ENCODE measurements at places on chromosomes 2 and 18.

DNA sequence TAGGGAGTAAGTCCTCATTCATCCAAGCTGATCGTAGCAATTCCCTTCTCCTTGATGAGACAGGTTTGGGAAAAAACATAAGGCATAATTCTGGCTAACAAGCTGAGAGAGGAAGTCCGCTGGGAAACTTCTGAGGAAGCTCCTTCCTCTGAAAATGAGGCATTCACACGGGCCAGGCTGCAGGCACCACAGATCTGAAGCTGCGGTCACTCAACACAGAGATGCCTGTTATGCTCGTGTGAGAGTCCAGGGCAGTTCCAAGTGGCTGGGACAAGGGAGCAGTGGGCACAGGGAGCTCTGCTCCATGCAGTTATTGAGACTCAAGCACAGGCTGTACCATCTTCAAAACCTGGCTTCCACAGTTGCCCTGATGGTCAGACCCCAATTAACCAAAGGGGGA, 200.9 kb upstream of the ID2 start:
- no peak for DNase-seq

DNA sequence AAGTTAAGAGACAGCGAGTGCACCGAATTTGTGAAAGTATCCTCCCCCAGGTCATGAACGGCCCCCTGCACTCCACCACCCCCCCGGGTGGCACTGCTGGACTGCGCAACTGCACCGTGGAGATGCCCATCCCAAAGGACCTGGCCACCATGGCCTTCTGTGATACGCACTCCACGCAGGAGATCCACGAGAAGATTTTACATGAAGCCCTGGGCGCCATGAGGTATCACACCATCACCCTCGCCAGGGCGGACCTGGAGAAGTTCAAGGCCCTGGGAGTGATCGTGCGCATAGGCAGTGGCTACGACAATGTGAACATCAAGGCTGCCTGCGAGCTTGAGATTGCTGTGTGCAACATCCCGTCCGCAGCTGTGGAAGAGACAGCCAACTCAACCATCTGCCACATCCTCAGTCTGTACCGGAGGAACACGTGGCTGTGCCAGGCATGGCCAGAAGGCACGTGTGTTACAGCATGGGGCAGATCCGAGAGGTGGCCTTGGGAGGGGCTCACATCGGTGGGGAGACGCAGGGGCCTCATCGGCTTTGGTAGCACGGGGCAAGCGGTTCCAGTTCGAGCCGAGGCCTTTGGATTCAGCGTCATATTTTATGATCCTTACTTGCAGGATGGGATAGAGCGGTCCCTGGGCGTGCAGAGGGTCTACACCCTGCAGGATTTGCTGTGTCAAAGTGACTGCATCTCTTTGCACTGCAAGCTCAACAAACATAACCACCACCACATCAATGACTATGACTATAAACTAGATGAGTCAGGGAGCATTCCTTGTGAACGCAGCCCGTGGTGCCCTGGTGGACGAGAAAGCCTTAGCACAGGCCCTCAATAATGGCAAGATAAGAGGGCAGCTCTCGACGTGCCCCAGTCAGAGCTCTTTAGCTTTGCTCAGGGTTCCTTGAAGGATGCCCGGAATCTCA, 290.8 kb upstream of the MC4R start:
- peak; percentile 20 for DNase-seq

- DNase-seq: no peak
Observed at GRCh38 chr2:99624677-99625076, 134.9 kb upstream of the REV1 start.

DNA sequence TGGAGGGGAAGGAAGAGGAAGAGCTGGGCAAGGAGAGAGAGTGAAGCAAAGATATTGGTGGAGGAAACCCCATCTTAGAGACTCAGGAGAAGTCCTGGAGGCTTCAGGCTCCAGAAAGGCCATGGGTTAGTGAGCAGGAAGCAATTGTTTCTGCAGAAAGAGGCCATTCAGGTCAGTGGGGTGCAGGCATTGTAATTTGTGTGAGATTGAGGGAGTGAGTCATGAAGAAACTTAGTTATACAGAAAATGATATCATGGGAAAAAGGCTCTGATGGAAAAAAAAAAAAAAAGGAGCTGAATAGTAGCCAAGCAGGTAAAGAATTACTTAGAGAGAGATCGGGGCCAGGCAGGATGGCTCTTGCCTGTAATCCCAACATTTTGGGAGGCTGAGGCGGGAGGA, 4.0 kb downstream of the EMILIN2 start:
- no peak for DNase-seq

- DNase-seq: no peak
Observed at GRCh38 chr18:11495441-11495840, 114.0 kb upstream of the SLC35G4 start.

- DNase-seq: no peak
Observed at GRCh38 chr2:62941413-62941812, 109.2 kb upstream of the OTX1 start.

DNA sequence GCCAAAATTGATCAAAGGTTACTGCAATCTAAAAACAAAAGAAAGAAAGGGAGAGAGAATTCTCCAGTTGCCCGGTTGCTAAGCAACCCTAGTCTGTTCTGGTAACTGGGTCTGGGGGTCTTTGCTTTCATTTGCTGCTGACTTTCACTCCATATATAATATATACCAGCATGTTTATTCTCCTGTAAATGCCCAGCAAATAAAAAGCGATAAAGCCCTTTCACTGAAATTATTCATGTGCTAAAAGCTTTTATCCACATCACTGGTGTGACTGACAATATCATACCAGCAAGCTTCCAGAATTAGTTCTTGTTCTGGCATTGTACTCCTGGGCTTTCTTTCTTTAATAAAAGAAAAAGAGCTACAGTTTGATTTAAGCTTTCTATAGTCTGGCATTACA, 75.5 kb upstream of the ST8SIA3 start:
- DNase-seq: no peak

DNA sequence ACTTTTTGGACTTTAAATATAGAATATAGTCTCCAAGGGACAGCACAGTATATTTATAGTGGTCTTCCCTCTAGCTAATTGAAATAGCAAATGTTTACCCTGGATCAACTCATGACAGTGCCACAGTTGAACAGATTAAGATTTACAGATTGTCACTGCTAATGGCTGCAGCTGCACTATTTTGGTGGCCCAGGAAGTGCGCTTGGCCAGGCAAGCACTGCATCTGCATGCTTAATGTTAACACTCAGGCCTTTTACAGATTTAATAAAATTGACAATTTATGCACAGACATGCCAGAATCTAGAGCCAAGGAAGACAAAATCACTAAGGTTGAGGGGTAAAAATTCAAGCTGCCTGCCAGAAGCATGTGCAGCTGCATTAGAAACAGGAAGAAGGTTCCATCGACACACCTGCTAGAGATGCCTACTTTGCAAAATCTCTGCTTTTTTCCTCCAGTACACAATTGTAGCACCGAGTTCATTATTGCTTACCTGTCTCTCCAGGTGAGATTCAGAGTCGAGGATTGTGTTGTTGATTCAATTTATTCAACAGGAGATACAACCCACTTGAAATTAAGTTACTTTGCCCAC, 1042.3 kb upstream of the NRXN1 start:
- DNase-seq: no peak

Data from NCI-H446 (cell line).